ENCODE measurements at places on chromosomes 12 and 14.
A peak's percentile ranks its signal among the peaks of the same experiment; 100 is the strongest.

DNA sequence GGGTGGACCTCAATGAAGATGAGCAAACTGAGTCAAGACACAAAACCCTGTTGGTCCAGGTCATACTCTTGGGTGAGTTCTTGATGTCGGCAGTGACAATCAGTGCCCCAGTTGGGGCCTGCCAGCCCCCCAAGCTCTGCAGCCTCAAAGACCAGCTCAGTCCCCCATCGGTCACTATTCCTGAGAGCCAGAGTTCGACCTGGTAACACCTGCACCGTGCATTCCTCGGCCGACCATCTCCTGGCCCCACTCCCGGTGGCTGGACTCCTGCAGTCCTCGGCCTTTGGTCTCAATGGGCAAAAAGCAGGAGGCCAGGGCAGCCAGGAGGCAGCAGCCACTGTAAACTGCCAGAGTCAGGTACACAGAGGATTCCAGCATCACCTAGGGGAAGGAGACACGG lies 32.5 kb downstream of the DAO start:
- no peak for DNase-seq

GRCh38 chr14:93092606-93093556 lies 22.8 kb downstream of the ITPK1 start:
- no peak for DNase-seq

DNA sequence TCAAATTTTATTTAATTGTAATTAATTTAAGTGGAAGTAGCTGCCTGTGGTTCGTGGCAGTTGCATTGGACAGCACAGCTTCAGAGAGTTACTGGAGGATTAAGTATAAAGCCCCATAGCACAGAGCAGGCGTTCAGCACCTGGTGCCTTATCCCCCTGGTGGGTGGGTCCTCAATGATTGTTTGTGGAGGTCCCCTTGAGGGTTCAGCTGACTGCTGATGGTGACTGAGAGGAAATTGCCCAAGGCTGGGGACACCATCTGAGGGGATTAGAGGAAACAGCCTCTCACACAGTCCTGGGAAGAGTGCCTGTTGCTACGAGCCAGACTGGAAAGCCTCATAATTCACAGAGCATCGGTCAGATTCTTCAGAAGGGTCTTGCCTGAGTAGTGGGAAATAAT lies 83.4 kb upstream of the NOS1 start:
- DNase-seq: no peak

GRCh38 chr14:94111276-94112095 lies 950 bp downstream of the IFI27 start:
- DNase-seq: no peak

- DNase-seq: no peak
Observed at GRCh38 chr14:103028161-103028767, 29.1 kb downstream of the CDC42BPB start.

- DNase-seq: peak; percentile 92
Observed at GRCh38 chr14:96167224-96168148, 37.2 kb upstream of the BDKRB2 start.

DNA sequence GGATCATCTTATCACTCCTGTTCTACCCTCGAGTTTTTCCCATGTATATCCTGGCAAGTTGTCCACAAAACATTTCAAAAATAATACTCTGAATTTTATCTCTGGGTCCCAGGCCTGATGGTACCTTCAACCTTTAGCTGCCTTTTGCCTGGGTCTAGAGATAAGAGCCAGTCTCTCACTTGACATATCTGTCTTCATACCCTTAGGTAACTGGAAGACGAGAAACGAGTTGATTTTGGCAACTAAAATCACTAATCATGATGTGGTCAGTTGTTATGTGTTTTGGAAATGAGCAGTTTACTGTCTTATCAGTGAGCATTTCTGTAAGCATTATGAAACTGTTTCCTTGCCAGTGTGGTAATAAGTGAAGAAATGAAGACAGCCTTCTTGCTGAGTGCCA lies 6.3 kb downstream of the RNF10 start:
- no peak for DNase-seq

GRCh38 chr12:120259418-120260202 lies 5.9 kb downstream of the PXN start:
- no peak for DNase-seq

- peak; percentile 49 for DNase-seq
Observed at GRCh38 chr14:92513204-92513965, at the start of gene RIN3. Gene RIN3 (plus strand): TSS chr14:92513781. CDS start chr14:92513933, 152 bp downstream.

- DNase-seq: no peak
Observed at GRCh38 chr14:90922141-90922540, 105.9 kb upstream of the TTC7B start.

GRCh38 chr12:85775091-85775490 lies 61.1 kb downstream of the RASSF9 start:
- no peak for DNase-seq

DNA sequence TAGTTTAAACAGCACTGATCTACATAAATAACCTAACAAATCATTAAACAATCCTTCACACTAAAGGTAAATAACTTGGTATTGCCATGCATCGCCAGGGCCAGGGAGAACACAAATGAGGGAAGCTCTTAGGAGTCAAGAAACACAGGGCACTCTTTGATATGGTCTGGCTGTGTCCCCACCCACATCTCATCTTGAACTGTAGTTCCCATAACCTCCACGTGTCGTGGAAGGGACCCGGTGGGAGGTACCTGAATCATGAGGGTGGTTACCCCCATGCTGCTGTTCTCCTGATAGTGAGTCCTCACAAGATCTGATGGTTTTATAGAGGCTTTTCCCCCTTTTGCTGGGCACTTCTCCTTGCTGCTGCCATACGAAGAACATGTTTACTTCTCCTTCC lies 17.3 kb downstream of the TMEM132D start:
- DNase-seq: no peak

DNA sequence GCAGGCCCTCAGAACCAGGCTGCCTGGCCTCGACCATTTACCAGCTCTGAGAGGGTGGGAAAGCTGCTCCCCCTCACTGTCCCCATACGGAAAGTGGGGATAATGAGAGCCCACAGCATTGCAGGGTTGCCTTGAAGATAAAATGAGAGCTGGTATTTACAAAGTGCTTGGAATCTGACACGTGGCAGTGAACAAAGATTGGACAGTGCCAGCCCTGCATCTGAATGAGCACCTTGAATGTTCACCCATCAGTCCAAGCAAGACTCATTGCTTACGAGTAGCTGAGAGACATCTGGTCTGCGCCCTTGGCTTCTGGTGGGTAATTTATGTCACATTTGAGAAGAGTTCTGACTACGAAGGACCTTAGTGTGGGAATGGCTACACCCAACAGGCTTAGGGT lies 67.5 kb downstream of the CLMN start:
- no peak for DNase-seq

DNA sequence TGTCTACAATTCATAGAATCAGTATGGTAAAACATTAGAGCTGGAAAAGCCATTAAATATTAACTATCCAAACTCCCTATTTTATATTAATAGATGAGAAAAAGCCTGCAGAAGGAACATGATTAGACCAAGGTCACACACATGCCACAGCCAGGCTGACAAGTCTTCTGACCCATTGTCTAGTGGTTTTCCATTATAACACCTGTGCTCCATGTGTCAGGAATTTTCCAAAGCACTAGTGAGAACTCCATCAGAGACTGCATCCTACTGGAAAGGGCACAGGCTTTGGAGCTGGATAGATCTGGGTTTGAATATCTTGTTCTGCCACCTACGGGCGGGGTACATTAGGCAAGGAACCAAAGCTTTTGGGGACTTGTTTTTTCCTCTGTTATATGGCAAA lies 325.5 kb downstream of the RAD51B start:
- DNase-seq: no peak

GRCh38 chr14:27318774-27319420 lies 721.1 kb upstream of the NOVA1 start:
- no peak for DNase-seq

- no peak for DNase-seq
Observed at GRCh38 chr14:49926803-49927202, 33.9 kb downstream of the ARF6 start.

GRCh38 chr12:75823475-75823874 lies 208.1 kb downstream of the PHLDA1 start:
- peak; percentile 66 for DNase-seq

- no peak for DNase-seq
Observed at GRCh38 chr12:28507867-28508266, 317.6 kb downstream of the CCDC91 start.

DNA sequence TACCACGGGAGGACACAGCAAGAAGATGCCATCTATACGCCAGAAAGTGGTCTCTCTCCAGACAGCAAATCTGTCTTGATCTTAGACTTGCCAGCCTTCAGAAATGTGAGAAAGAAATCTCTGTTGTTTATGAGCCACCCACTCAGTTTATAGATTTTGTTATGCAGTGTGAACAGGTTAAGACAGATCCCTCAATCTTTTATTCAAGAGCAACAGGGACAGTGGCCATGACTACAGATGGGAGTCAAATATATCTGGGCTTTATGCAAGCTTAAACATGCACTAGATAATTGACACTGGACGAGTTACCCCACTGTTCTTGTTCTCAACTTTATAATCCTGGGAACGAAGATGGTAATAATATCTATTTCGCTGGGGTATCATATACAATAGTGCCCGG lies 288.7 kb downstream of the RPAP3 start:
- DNase-seq: no peak

DNA sequence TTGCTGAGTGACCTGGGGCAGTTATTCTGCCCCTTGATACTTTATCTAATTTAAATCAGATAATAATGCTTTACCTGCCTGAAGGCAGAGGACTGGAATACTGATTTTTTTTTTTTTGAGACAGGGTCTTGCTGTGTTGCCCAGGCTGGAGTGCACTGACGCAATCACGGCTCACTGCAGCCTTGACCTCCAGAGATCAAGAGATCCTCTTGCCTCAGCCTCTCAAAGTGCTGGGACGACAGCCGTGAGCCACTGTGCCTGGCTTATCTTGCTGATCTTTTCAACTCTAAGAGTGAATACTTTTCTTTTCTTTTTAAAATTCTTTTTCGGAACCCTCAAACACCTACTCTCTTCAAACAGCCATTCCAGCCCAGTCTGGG lies 699 bp upstream of the B4GALNT3 start:
- DNase-seq: no peak

GRCh38 chr12:11568762-11569478 lies 80.6 kb upstream of the ETV6 start:
- no peak for DNase-seq

GRCh38 chr12:92064422-92064821 lies 81.2 kb downstream of the BTG1 start:
- no peak for DNase-seq

- no peak for DNase-seq
Observed at GRCh38 chr14:60353420-60353819, 104.4 kb downstream of the PPM1A start.

DNA sequence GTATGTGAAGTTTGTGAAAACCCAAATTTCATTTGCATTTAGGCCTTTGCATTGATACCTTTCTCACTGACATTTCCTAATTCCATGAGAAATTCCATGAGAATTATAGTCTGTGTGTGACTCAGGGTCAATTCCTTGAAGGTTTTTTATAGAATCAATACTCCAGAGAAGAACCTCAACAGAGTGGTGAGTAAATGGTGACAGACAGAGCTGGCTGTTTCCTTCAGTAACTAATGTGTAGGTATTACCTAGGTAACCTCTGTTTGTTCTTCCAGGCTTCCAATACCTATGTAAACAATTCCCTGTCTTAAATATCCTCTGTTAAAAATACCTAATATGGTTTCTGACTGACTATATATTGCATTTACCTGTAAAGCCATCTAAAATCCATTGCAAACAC lies 117.0 kb downstream of the TTC8 start:
- no peak for DNase-seq

DNA sequence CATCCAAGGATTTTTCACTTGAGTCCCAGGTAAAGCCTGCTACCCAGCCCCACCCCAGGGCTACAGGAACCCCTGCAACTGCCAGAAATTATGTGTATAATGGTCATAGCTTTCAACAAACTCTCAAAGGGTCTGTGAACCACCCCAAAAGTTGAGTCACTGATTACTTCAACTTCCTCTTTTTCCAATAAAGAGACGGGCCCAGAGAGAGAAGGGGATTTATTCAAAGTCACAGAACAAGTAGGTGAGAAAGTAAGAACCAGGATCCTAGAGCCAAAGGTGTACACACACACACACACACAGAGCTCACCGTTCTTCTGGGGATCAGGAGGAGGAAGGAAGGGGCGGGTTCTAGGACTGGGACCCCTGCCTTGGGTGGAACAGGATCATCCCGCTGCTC lies 4.8 kb upstream of the ITPK1 start:
- no peak for DNase-seq

DNA sequence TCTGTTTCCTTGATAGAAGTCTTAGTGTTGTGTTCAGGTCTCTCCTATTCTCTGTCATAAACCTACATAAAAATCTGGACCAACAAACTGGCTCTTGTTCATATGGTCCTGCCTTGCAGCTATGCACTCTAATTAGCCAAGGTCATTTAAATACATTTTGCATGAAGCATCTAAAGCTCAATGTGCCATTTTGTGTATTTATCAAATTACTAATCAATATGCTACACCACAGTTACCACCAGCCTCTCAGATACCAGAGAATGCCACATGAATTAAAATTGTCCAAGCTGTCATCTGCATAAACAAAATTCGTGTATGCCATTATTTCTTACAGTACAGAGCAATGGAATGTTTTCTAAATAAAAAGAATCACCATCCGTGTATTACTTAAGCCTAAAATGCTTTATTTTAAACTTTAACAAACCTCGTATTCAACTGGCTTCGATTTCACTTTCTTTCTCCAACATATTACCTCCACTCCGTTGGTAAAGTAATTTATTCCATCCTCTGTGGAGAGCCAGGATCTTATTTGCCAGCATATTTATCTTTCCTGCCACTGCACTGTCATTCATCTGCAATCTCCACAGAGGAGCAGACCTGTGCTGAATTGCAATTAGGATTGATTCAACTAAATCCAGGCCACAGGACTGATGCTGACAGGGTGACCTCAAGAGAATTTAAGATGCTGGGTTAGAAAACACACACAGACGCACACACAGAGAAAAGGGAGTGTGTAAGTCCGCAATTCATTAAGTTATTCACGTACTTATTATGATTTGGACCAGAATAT lies 284.1 kb upstream of the FOXG1 start:
- no peak for DNase-seq

DNA sequence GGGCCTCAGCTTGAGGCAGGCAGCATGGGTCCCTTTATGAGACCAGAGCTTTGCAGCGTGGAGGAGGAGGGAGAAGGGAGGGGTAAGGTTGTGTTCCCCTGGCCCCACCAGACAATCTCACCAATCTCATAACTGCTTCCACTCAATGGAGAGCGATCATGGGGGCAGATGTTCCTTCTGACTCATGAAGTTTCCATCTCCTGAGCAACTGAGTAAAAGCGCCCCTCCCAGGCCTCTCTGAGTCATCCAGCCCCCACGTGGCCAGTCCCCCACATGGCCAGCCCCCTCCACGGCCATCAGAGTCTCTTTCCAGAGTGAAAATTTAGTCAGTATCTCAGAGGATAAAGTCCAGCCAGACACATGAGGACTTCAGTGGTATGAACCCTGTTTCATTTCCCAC lies 39.2 kb upstream of the PLXNC1 start:
- DNase-seq: no peak

GRCh38 chr14:101796479-101796878 lies 35.0 kb downstream of the PPP2R5C start:
- DNase-seq: no peak

DNA sequence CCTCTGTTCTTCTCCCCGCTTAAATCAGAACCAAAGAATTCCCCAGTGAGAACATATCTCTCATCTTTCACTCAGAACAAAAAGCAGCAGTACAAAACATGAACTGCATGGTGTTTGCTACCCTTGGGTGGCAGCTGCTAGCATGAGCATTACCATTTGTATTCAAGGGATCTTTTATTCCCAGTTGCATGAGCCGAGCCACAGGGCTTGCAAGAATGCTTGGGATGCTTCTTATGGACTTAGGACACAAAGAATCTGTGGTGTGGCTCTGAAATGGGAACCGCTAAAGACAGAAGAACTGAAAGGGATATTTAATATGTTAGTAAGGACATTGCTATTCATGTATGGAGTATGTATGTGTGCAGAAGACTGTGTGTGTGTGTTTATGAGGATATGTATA lies 190.6 kb downstream of the TMX1 start:
- no peak for DNase-seq

Measured in LoVo (cell line).